Breast epithelium (tissue), 4 donors: ENCODE measurements at places on chromosomes 4 and X.

- DNase-seq = no peak
Measured at GRCh38 chr4:61583696-61584095, 383.6 kb downstream of the ADGRL3 start.

GRCh38 chr4:35189988-35190613 is 1054.2 kb downstream of the ARAP2 start:
- no peak for DNase-seq

DNA sequence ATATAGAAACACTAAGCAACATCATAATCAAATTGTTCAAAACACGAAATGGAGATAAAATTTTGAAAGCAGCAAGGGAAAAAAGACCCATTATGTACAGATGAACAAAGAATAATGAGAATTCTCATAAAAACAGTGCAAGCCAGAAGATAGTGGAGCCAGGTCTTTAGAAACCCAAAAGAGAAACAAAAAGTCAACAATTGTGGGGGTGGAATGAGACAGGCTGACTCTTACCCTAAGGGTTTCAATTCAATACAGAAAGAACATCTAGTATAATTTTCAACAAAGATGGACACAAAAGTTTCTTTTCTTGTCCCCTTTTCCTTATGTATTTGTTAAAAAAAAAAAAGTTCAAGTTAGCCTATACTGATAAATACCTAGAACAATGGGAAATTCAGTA is 34.0 kb upstream of the MAGEB2 start:
- no peak for DNase-seq

DNA sequence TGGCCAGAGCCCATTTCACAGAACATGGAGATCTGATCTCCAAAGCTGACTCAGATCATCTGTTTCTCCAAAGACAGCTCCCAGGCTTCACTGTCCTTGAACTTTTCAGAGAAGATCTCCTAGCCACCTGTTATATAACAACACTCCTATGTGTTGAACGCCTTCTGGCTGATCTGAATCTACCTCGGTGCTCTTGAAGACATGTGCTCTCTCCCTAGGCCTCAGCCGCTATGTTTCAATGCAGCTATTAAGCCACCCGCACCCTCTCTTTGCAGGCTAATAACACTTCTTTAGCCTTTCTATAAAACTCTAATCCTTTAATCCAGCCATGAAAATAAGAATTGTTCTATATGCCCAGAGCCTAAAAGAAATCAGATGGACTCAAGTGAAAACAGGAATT is 34.9 kb downstream of the SEL1L3 start:
- no peak for DNase-seq

DNA sequence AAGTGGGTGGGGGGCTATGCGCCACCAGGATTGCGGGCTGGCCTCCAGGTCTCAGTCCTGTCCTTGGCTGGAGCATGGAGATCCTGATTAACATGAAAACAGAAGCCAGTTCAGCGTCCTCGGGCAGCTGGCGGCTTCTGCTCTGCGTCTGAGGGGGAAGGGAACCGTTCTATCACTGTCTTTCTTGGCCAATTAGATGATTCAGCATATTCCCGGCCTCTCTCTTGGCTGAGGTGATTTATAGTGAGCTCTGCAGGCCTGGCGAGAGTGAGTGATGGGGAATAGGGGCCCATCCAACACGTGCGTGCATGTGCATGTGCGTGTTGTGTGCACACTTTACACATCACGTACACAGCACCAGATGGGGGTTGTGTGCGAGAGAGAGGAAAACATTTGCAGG is 145.8 kb upstream of the ATP6AP2 start:
- no peak for DNase-seq

DNA sequence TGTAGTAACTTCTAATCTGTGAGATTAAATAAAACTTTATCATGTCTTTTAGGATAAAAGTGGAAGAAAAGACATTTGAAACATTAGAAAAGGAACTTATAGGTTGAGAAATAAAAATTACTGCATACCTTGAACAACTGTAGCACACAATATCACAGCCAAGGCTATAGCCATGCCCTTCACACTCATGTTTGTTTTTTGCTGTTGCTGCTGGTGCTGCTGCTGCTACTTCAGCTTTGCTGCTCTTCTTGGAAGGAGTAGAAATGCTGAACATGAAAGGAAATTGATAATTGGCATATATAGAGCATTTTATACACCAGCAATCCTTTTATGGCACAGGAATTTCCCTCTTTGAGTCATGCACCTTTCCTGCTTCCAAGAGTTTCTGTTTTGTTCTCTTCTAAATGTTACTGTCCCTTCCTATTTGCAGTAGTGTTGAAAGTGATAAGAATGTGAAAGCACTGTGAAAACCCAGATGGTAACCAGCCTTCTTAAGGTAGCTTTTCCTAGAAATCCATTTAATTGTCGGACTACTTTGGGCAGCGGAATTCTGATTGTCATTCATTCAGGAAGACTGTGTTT is at the start of gene CXCL11:
Gene CXCL11 (minus strand): TSS at position 272 of the 582 bp plus-strand sequence. CDS start 83 bp downstream, at position 189.
- no peak for DNase-seq

- DNase-seq = no peak
Measured at GRCh38 chr4:185311113-185311888, 84.4 kb downstream of the LRP2BP start.

- no peak for DNase-seq
Measured at GRCh38 chr4:1975391-1975801, 33.4 kb downstream of the NELFA start.

DNA sequence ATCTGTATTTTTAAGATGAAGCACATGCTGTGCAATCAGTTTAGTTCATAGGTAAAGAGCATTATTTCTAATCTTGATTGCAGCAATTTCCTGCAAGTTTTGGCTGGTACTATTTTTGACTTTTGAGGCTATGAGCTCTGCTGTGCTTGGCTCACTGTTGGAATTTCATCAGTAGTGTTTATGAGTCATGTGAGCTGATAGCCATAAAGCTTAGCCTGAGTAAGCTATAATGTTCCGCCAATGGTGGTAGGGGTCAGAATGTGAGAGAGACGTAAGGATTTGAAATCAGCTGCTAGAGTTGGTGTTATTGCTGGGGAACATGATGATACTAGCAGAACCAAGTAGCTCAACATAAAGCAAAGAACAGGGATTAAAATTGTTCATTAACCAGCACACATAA is 590.9 kb upstream of the GNPDA2 start:
- DNase-seq = no peak

DNA sequence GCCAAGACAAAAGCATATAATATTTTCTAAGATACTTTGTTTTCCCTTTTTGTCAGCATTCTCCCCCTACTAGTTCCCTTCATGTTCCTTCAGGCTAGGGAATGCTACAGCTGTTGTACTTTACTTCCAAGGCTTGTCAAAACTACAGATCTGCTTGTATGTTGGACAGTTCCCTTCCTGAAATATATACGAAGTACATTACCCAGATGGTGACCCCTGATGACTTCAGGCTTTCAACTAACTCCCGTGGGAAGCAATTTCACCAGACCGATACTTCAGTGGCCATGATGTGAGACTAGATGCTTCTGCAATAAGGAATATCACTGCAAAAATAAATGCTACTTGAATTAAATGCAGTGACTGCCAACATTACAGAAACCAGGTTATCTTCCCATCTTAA is 332.8 kb downstream of the SH2D1A start:
- no peak for DNase-seq

DNA sequence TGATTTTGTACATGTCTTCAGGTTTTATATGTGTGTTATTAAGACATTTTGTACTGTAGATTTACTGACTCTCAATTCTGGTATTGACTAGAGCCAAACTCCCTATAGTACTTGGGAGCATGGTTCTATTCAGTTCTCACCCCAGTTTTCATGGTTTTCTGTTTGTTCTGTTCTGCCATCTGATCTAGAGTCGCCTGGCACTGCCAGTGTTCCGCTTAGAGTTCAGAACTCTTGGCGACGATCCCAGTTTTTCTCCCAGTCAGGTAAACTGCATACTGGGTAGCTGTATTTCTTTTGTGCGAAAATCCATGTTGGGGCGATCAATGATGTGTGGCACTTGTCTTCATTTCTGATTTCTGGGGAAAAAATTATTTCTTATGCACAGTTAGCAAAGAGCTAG is 78.0 kb downstream of the PHOX2B start:
- no peak for DNase-seq

GRCh38 chrX:124280294-124280902 is 52.1 kb upstream of the TEX13D start:
- no peak for DNase-seq

DNA sequence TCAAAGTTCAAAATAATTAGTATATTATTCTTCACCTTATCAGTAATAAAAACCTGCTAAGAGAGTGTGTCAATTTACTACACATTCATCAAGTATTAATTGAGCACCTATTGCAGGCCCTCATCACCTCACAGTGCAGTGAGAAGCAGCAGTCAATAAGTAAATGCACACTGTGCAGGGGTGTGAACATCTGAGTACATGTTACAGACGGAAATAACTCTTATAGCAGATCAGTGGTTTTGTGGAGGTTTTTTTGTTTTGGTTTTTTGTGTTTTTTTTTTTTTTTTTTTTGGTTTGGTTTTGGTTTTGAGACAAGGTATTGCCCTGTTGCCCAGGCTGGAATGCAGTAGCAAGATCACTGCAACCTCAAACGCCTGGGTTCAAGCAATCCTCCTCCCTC is 20.3 kb downstream of the KLF3 start:
- no peak for DNase-seq

GRCh38 chr4:186021461-186022167 is 47.3 kb upstream of the TLR3 start:
- DNase-seq = no peak

DNA sequence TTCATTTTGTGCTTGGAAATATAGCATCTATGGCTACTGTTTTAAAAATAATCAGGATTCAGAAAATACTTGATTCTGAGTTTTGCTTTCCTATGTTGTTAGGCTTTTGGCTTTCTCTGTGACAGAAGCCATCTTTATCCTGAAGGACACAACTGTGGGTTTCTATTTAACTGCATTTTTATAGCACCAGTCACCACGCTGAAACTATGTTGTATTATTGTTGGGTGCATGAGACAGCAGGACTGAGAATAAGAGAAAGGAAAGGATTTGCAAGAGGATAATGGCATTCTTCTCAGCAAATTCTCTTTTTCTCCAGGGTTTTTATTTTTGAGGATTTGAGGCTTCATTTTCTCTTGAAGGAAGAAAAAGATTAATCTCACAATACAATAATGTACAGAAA is 10.1 kb upstream of the NEUROG2 start:
- DNase-seq = no peak

GRCh38 chr4:184356366-184356765 is 118.0 kb downstream of the IRF2 start:
- peak; percentile 67 for DNase-seq

- no peak for DNase-seq
Measured at GRCh38 chr4:173704201-173704600, 174.2 kb upstream of the HAND2 start.

DNA sequence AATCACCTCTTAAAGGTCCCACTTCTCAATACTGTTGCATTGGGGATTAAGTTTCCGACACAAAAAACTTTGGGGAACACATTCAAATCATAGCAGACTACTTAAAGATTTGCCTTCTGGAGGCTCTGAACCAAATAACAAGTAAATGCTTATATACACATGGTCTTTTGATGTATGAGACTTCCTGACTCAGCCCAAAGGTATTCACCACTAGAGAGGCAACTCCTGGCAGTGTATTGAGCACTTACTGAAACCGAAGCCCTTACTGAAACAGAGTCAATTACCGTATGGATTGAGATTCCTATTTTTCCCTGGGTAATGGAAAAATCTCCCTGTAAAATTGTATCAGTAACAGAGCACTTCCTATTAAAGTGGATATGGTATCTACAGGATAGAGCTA is 45.4 kb downstream of the ZCCHC13 start:
- no peak for DNase-seq
